ENCODE measurements at places on chromosomes 13 and 19.

DNA sequence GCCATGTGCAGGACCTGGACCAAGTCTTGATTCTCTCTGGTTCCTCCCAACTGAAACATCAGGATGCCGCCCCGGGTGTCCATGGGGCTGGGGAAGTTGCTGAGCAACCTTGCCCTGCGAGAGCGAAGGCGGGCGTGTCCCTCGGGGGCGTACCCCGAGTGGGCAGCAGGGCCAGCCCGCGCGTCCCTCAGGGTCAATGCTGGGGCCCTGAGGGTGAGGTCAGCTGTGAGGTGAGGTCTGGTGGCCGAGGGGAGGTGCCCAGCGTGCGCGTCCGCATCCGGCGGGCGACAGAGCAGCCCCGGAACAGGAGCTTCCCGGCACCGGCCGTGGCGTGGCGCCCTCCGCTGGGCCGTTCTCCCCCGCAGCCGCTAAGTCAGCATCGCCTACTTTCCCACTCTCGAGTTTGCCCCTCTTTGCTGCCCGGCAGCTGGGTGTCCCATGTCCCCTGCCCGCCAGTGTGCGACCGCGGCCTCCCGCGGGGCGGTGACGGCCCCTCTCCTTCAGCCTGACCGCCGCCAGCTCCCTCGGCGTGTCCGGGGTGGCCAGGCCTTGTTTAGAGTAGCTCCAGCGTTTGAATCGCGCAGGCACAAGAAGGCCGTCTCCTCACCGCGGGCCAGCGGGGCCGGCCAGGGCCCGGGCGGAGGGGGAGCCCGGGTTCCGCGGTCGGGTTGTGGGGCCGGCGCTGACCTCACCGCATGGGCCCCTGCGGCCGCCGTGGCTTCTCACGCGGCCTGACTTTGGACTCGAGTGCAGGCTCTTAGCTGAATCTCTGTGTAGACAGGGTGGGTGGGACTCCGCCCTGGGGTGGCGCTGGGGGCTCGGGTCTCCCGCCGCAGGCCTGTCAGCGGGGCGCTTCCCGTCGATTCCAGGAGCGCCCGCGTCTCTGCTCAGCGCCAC lies 33.0 kb downstream of the GJA3 start:
- peak; percentile 52 for DNase-seq

GRCh38 chr13:112842343-112842856 lies 126.6 kb upstream of the MCF2L start:
- DNase-seq = no peak

DNA sequence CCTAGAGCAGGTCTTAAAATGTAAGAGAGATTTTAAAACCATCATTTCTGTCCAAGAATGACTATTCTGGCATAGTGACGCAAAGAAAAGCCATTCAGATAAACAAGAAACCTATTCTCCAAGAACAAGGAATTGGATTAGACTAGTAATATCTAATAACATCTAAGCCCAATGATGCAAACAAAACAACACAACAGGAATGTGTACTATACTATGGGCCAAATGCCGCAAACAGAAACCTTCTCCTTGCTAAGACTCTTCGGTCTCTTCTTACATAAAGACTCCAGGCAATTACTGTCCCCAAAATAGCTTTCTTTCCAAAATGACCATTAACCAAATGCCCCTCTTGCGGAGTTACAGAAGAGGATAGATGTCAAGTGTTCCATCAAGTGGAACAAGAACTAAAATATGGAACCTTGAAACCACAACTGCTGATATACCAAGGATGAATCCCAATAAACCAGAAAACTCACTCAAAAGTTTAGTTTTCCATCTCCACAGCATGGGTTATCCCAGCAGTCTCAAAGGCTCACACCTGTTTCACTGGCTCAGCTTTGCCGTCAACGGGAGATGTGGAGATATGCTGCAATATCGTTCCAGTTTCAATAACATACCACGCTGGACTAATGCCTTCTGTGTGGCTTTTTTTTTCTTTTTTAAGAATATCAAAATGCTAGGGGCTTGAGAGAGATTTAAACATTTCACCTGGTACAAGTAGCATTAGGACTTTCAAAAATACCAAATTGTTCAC lies 76.2 kb downstream of the FOXO1 start:
- DNase-seq = no peak

DNA sequence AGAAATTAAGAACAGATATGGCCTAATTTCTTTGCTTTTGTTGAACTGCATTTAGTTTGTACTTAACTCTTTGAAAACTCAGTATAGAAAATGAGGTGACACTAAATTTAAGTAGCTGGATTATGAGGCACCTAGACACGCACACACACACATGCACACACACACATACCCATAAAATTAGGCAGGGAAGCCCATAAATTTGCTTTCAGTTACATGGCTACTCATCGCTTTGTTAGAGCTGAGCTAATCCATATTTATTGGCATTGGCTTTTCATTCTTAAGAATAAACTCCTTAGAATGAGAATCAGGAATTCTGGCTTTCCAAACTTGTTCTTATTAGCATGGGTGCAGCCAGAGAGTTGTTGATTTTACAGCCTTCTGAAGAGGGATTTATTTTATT lies 61.7 kb upstream of the MBNL2 start:
- DNase-seq = no peak

- DNase-seq = peak; percentile 76
Observed at GRCh38 chr13:112767506-112768471, 78.0 kb downstream of the ATP11A start.

DNA sequence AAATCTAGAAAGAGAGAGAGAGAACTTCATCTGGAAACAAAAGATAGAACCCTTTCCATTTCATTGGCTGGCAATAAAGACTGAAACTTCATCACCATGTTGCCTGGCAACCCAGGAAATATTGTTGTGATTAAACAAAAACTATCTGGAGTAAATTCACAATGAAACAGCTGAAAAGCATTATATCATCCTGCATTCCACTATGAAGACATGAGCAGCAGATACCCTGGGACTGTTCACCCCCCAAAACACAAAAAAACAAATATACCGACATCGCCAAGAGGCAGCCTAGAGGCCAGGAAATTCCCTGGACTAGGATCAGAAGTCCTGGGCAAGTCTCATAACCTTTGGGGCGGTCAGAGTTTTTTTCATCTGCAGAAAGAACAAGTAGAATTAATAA lies 158.3 kb downstream of the FOXO1 start:
- no peak for DNase-seq

DNA sequence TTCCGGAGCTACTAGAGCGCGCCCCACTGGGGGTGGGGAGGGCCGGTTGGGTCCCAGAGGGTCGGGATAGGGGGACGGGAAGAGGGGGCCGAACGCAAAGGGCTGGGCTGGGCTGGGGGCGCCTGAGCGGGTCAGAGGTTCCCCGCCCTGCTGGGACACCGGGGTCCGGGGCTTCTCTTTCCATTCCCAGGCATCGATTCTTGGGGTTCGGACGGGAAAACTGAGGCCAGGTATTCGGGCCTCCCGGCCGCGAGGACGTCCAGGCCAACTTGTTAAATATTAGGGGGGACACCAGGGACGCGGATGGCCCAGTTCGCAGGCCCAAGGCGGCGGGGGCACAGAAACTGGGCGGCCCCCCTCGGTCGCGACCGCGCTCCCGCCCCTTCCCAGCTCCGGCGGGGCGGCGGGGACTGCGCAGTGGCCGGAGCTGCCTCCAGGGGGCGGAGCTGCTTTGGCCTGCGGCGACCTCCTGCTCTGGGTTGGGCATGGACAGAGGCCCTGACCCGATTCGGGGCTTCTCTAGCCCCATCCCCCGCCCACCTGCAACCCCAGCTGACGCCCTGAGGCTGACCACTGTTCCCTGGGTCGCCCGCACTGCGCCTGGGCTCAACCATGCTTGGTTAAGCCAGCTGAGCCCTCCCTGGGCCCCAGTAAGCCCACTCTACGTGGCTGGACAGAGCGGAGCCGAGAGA lies 1.2 kb upstream of the KLF16 start:
- DNase-seq = peak; percentile 90

DNA sequence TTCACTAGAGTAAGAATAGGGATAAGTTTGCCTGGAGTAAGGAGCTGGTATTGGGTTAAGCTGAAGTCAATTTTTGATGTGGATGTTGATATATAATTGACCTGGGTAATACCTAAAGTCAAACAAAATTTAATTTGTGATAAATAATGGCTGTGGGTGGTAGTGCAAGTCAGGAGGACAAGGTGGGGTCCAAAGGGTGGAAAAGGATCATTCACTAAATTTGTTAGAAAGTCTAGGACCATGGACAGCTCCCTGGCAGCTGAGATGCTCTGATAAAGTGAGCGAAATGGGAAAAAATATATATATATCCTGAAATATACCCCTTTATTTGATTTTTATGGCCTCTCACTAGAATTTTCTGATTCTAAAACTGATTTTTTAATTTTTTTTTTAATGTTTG lies 463.5 kb downstream of the GPC6 start:
- DNase-seq = no peak

GRCh38 chr19:51097166-51097738 lies 11.0 kb downstream of the CTU1 start:
- peak; percentile 76 for DNase-seq

DNA sequence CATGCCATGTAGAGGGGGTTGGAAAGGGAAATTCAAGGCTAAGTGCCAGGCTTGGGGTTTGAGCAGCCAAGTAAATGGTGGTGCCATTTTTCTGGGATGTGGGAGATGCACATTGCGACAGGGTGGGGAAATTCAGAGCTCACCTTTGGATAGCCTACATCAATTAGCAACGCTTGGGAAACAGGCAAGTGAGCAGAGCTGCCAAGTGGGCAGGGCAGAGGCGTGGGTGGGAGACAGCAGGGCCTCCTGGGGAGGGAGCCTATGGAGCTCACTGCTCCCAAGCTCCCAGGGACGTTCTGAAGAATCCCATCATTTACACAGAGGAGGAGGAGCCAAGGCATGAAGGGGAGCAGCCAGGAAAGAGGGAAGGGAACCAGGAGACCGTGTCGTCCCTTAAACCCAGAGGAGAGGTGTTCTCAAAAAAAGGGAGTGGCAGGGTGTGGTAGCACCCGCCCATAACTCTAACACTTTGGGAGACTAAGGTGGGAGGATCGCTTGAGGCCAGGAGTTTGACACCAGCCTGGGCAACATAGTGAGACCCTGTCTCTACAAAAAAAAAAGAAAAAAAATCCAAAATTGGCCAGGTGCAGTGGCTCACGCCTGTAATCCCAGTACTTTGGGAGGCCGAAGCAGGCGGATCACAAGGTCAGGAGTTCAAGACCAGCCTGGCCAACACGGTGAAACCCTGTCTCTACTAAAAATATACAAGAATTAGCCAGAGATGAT lies 11.5 kb upstream of the CCNE1 start:
- DNase-seq = no peak

- no peak for DNase-seq
Observed at GRCh38 chr13:44873461-44873860, 115.8 kb downstream of the NUFIP1 start.

DNA sequence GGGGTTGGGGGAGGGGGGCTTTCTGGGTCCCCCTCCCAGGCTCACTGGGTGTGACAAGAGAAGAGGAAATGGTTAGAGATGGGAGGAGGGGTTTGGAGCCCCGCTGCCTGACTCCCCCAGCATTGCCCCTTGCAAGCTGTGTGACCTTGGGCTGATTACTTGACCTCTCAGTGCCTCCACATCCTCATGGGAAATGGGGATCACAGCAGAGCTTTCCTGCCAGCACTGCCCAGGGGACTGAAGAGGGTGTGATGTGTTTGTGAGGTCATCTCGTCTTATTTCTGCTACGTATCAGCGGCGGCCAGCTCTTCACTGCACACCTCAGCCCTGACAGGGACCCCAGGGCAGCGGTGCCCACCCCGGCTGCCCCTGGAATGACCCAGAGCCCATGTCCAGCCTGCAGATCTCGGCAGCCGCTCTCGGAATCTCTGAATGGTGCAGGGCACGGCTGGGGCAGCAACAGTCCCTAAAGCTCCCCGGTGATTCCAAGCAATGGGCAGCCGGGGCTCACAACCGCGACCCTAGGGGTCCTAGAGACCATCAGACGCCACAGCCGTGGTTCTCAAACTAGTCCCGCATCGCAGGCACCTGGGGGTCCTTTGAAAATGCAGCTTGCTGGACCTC lies 8.4 kb downstream of the PNMA8B start:
- no peak for DNase-seq

- DNase-seq = no peak
Observed at GRCh38 chr19:54572696-54573311, 786 bp upstream of the LILRA2 start.

GRCh38 chr19:1466461-1467214 lies 12.4 kb downstream of the C19orf25 start:
- no peak for DNase-seq

DNA sequence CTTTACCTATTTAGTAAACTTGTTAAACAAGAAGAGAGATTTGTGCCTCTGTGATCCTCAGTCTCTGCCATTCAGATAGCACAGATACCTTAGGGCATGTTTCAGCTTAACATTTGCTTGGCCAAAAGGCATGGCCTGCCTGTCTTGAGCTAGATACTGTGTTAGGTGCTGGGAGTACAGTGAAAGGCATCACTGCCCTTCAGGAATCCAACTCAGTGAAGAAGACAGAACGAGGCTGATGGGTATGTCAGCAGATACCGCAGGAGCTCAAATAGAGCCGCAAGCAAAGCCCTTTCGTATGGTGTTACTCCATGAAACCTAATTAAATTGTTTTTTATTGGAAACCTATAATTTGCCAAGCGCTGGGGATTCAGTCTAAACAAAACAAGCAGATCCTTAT lies 12.9 kb downstream of the ZNF507 start:
- no peak for DNase-seq

DNA sequence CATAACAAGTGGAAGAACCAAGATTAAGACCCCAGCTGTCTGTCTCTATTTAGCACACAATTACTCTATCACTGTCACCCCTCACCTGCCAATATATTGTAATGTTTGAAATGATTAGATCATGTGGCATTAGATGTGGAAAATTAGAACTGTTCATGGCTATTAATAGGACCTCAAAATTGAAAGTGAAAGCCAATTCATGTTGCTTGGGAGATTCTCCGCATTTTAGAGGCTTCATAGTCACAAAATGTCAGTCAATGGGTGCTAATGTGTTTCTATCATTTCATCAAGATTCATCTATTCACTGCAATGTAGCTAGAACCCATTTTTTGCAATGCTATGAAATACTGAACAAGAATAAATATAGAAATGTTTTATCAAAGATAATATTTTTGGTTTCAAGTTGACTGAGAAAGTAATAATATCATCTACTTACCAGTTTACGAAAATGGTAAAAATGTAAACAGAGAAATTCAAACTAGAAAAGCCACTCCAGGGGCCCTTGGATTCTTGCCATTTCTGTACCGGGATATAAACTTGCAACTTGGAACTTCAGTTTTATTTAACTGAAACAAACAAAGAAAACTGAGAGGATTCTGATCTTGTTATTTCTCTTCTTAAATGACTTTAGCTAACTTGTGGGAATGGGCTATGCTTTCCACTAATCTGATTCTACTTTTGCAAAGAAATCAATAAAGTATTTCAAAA lies 388.6 kb downstream of the DCT start:
- DNase-seq = no peak

GRCh38 chr19:3336680-3337523 lies 29.5 kb upstream of the NFIC start:
- no peak for DNase-seq

All from GM12892 (cell line).